Stimulated activated CD8-positive, alpha-beta memory T cell treated with anti-CD3 and anti-CD28 coated beads, Interleukin-4, amount 100 ng/mL, for 1 hour (primary cell): ENCODE measurements at places on chromosomes 1 and 21.

DNA sequence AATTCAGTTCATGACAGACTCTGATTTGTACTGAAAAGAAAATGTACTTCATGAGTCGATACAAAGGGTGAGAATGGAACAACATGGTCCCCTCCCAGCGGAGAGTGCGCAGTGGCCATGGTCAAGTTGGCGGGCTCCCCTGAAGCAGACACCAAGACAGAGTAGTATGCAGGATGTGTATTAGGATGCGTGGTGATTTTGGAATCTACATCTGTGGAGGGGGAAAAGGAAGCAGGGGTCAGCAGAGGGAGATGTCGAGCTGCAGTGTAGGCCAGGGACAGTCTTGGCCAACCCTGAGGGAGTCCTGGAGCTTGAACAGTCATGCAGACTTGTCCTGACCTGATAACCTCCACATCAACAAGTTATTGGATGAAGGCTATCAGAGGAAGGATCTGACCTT lies 481.0 kb downstream of the OMA1 start:
- DNase-seq, result no peak

GRCh38 chr1:202164271-202165037 lies 4.1 kb upstream of the PTPN7 start:
- DNase-seq, result no peak

DNA sequence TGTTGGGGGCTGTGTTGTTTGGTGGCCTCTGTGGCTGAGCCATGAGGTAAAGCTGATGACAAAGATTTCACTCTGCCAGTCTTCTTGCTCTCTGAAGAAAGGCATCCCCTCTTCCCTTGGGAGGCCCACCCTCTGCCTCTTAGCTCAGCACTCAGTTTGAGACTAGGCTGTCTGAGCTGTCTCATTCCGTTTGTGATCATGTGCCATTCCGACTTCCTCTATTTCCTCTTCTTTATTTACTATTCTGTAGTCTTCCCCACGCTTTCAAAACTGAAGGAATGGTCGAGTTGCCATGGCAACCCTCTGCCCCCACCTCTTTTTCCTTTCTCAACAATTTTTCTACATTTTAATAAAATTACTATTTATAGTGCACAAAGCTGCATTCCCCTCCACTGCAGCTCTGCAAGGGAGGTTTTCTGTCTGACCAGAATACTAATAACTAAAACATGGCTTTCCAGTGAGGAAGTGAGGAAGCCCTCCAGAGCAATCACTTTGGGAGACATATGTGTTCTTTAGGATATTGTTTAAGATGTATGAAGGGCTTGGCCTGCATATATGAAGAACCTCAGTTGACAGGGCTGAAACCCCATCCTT lies 30.8 kb downstream of the KCNA3 start:
- no peak for DNase-seq

- no peak for DNase-seq
Measured at GRCh38 chr1:95033843-95034242, 38.9 kb downstream of the ALG14 start.

DNA sequence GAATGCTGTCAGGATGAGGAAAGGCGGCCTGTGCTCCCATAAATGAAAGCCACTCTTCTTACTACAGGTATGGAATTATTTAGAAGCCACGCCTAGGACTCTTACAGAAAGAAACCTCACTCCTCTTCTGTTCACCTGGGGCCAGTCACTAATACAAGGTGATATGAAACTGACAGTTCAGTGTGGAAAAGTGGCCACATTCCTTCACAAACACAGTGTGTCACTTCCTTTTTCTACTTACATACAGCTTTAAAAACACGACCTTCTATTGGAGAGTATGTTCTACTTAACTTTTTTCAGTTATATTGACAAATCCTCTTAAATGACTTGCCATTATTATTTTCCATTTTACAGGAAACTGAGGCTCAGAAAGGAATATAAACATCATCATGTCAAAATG lies 163.1 kb downstream of the PCNX2 start:
- no peak for DNase-seq

DNA sequence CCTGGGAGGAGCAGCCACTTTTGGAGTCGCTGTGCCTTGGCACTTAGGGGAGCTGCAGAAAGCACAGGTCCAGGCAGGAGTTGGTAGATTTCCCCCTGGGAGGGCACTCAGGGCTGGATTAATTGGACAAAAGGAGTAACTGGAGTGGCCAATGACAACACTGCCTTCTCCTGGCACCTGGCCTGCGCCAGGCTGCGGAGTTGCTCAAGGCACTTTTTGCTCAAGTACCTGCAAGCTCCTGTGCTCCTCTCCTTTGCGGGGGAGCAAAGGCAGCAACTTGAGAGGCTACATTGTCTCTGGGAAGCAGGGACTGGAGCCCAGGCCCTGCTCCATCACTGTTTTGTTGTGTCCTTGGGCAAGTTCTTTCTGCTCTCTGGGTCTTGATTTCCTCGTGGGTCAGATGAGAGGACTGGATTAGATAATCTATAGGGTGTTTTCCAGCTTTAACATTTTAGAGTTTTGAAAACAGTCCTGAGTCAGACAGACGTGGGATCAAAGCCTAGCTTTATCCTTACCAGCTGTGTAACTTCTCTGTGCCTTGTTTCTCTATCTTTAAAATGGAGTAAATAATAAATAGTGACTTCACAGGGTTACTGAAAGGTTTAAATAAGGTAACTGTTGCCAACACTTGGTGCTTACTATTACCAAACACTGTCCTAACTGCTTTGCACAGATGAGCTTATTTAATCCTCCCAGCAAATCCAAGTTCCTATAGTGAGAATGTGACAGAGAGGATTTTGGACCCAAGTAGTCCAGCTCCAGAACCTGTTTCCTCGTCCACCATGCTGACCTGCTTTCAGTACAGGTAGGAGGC lies 18.0 kb upstream of the GRHL3 start:
- no peak for DNase-seq

GRCh38 chr1:180504186-180504585 lies 1.8 kb upstream of the ACBD6 start:
- no peak for DNase-seq

GRCh38 chr1:35888255-35888654 lies 5.2 kb downstream of the AGO1 start:
- DNase-seq, result no peak

DNA sequence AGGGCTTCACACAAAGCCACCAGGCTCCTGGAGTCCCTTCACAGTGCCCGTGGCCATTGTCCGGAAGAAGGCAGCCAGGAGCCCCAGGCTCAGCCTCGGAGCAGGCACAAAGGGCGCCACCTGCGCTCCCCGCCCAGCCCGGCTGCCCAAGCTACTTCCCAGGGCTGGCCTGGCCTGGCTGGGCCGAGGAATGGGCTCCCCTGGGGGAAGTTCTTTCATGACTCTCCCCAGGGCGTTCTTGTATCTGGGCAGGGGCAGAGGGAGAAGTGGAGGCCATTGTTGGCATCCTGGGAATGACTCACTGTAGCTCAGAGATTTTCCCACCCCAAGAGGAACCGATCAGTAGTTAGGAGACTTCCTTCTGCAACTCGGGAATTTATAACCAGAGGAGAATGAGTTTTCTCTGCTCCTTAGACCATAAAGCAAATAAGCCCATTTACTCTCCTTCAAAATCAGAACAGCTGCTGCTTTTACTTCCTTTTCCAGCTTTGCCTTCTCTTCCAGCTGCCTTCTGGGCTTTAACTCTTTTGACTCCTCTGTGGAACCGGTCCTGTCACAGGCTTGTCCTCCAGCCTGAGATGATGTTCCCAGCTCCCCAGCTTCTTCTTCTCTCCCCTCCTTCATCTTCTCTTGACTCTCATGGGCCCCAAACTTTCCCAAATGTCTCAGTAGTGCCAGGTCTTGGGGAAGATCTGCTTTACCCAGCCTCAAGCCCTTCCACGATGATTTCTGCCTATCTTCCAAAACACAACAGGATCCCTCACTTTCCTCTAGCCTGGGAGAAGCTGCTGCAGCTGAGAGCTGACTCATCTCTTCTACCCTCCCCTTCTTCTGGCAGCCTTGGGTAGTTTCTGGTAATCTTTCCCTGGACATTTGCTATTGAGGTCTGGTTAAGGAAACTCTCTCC lies 118.7 kb upstream of the CD34 start:
- DNase-seq, result no peak

DNA sequence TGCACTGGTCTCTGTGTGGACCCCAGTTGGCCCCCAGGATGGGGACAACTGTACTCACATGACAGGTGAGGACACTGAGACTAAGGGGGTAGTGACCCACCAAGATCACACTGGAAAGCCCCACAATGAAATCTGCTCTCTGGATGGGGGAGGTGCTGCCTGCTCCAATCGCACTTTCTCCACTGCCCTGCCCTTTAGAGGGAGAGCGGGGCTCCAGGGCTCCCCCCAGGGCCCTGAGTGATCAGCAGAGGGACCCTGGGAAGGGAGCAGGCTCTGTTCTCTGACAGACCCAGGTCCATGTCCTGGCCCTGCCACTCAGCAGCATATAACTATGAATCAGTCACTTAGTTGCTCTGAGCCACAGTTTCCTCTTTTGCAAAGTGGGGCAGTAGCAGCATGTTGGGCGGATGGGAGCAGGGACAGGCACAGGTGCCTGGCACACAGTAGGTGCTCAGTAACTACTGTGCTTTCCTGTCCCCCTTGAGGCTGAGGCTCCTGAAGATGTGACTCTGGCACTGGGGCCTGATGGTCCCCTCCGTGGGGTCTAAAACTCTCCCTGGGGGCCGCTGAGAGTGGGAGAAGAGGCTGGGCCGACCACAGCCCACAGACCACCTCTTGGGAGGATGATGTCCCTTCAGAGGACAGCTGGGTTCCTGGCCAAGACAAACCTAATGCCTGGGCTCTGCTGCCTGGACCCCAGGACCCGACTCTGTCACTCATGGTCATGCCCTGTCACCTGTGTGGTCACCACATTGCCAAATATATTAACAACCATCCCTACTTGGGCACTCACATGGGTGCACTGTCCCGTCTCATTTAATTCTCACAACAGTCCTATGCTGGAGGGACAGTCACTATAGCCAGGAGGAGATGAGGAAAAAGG lies 222.7 kb downstream of the PTPRU start:
- DNase-seq, result no peak

DNA sequence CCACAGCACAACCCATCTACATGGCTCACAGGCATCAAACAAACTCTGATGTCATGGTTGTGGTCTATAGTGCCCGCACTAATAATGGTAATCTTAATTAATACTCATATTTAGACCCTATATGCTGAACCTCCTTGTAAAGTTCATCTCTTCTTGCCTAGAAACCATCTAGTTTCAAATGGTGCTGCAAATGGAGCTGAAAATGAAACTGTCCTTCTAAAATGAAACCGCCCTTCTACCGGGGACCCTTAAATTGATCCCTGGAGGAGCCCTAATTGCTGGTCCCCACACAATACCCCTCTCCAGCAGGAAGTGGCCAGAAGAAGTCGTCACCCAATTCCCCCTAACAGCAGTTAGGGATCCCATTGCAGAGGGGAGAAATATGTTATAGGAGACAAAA lies 612.6 kb downstream of the MRPL39 start:
- no peak for DNase-seq

GRCh38 chr1:246364415-246364941 lies 142.6 kb downstream of the SMYD3 start:
- no peak for DNase-seq

- no peak for DNase-seq
Measured at GRCh38 chr1:178452013-178452412, 44.8 kb downstream of the CLEC20A start.

DNA sequence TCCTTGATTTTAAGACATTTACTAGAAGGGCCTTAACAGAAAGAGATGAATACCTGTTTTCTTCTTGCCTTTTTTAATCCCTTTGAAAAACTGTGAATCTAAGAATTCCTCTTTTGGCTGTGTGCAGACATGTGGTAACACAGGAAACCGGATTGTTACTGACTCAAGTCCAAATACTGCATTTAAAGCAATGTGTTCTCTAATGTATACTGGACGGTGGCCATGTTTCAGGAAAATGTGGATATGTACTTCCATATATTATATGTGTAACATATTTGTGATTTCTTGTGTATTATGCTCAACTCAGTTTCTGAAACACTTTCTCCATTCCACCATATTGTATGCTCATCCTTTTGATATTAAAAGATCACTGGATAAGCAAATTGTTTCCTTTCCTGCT lies 185.1 kb downstream of the LRRC7 start:
- no peak for DNase-seq

GRCh38 chr1:231626951-231627614 lies 493 bp downstream of the DISC1 start:
- DNase-seq, result no peak

- no peak for DNase-seq
Measured at GRCh38 chr1:202010180-202011015, at the start of gene ELF3. Gene ELF3, plus strand, starts transcription at chr1:202010587. Its CDS starts 550 bp downstream, at chr1:202011137.

- DNase-seq, result no peak
Measured at GRCh38 chr1:94819945-94820746, at the start of gene SLC44A3. Gene SLC44A3, plus strand, starts transcription at chr1:94820357. Its CDS starts 95 bp downstream, at chr1:94820452.

- no peak for DNase-seq
Measured at GRCh38 chr1:917466-918091, 6.1 kb upstream of the SAMD11 start.

GRCh38 chr1:37112430-37112829 lies 78.1 kb upstream of the GRIK3 start:
- DNase-seq, result no peak

DNA sequence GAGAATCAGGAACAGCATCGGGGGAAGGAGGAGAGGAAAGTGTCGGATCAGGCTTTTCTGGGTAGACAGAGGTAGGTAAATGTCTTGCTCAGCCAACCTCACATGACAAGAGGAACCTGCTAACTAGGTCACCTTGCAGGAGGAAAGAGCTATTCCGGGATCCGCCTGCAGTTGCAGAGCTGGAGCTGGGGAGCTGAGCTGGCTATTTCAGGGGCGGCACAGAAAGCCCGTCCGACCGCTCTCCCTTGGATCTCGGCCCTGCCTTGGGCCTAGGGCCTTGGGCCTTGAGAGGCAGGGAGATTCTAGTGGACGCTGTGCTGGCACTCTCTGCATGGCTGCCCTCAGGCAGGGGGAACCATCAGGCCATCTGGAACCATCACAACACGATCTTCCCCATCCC lies 56.5 kb upstream of the CTPS1 start:
- no peak for DNase-seq

DNA sequence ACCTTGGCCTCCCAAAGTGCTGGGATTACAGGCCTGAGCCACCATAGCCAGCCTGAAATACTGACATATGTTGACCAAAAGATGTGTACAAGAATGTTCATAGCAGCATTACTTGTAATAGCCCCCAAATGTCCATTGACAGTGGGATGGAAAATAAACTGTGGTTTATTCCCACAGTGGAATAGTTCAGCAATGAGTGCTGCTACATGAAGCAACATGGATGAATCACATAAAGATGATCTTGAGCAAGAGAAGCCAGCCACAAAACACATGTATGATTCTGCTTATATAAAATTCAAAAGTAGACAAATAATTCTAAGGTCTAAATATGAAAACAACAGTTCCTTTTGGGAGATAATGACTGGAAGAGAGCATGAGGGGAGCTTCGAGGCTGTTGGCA lies 9.1 kb upstream of the CREG1 start:
- no peak for DNase-seq
